Subcutaneous adipose tissue (tissue), 4 donors: ENCODE measurements at places on chromosomes 7 and 10. TPM values are rescaled to one million over a fixed set of nuclear protein-coding genes. Genes with fewer than 3 reads are reported as not detected.

Gene ACTL6B
- not detected for total RNA-seq

Gene PRF1
- 2.4 TPM for total RNA-seq

Gene H2BK1
- total RNA-seq: not detected

Gene CCL24
- total RNA-seq: 2.2 TPM

Gene SYT15
- total RNA-seq: 1.2 TPM

Gene XRCC2
- total RNA-seq: 1.1 TPM

Gene NIPSNAP2
- total RNA-seq: 79.9 TPM

Gene UCMA
- total RNA-seq: not detected

Gene GSTO2
- 1.1 TPM for total RNA-seq

Gene SAMD9
- 5.9 TPM for total RNA-seq

Gene ASAH2
- 0.75 TPM for total RNA-seq

Gene ZCWPW1
- total RNA-seq: 6.0 TPM

Gene ELFN1
- 0.88 TPM for total RNA-seq

Gene TMEM176A
- total RNA-seq: 4.5 TPM

Gene AGR3
- total RNA-seq: not detected

Gene ZWINT
- total RNA-seq: 3.6 TPM

Gene MLXIPL
- total RNA-seq: 115 TPM

Gene BEND7
- 15.2 TPM for total RNA-seq

Gene MTG1
- 21.4 TPM for total RNA-seq

Gene NRG3
- total RNA-seq: 2.4 TPM

Gene GIMAP2
- 27.7 TPM for total RNA-seq

Gene PAOX
- 6.5 TPM for total RNA-seq

Gene CYP2W1
- not detected for total RNA-seq

Gene MYOZ1
- not detected for total RNA-seq

Gene UTF1
- not detected for total RNA-seq

Gene HOXA2
- total RNA-seq: 0.51 TPM

Gene AGAP5
- total RNA-seq: 9.2 TPM

Gene GOT1
- total RNA-seq: 18.3 TPM

Gene TPK1
- total RNA-seq: 15.6 TPM

Gene FAM180A
- total RNA-seq: 9.9 TPM

Gene ABCB8
- 13.4 TPM for total RNA-seq
